H1 (cell line): ENCODE measurements at places on chromosomes 2 and 18.

DNA sequence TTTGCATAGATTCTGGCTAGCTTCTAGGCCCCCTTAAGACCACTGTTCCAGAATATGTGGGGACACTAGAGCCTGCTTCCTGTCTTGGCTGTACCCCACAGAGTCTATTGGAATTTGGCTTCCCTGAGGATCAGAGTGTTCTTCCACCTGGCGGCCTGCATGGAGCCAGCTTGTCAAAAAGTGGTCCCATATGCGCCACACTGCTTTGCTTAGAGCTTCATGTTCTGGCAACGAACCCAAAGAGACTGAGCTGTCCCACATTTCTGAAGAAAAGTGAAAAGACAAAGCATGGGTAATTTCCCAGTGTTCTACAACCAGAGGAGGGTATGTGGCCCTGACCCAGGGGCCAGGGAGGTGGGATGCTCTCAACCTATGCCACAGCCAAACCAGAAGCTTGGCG, 52.7 kb upstream of the FZD7 start:
- no peak overlapping the region for H3K4me3 ChIP-seq
- H3K36me3 ChIP-seq = peaks cover 33% of the 10 kb centered on the region
- DNase-seq = no peak
- no peak overlapping the region for H3K27ac ChIP-seq
- H3K27me3 ChIP-seq = no peaks in the 10 kb centered on the region
- H3K4me1 ChIP-seq = peaks cover 14% of the 10 kb centered on the region

DNA sequence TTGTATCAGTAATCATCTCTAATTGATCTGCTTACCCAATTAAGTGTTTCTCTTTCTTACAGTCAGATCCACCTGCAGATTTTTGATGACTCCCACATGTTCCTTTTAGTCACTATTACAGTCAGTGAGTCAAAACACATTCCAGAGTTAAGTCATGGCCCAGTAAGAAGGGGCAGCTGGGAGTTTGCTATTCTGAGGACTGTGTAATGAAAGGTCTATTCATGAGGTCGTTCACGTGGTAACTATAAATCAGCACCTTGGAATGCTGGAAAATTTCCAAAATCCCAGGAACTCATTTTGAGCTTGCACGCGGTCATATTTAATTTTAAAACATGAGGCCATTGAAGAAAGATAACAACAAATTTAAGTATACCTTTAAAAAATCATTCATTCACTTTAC, 252.5 kb downstream of the XIRP2 start:
- H3K27ac ChIP-seq = no peak overlapping the region
- DNase-seq = no peak
- H3K4me1 ChIP-seq = no peaks in the 10 kb centered on the region
- no peaks in the 10 kb centered on the region for H3K27me3 ChIP-seq

DNA sequence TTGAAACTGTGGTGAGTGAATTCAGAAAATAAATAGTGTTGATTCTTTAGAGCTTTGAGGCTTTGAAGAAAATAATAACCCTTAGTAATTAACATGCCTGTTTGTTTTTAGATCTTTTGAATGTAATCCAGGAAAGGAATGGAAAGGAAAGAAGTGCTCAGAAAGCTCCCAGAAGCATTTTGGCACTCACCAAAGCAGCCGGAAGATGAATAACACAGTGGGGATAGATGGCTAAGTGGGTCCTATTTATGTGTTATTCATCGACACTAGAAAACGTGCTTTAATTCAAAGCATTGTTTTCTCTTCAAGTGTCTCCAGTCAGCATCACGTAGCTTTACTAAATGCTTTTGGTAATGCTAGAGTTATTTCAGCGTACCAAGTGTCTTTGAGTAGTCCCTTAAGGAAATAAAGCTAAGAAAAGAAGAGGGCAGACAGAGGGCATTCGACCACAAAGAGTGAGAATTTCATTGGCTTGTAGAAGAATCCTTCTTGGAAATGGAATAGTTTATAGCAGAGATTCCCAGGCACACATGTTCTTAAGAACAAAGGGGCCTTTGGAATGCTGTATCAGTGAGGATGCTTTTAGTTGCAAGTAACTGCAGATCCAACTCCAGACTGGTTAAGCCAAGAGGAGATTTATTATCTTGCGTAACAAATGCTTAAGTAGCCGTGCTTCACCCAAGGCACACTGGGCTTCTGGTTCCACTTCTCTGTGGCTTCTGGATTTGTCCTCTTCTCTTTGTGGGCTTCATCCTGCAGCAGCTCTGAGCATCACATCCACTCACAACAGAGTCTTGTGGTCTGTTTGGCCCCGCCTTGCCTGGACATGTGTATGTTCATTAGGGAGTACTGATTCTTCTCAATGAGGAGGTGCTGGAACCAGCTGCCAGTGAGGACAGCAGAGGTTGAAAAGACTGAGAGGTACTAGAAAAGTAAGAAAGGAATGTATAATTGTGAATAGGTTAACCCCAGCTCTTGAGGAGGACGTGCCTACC, 63.6 kb upstream of the LTBP1 start:
- H3K36me3 ChIP-seq = no peaks in the 10 kb centered on the region
- H3K27me3 ChIP-seq = no peaks in the 10 kb centered on the region
- H3K27ac ChIP-seq = no peak overlapping the region
- no peaks in the 10 kb centered on the region for H3K4me1 ChIP-seq
- DNase-seq = no peak
- no peak overlapping the region for H3K4me3 ChIP-seq

- no peak for DNase-seq
- H3K36me3 ChIP-seq = no peaks in the 10 kb centered on the region
- H3K4me3 ChIP-seq = no peak overlapping the region
- H3K27me3 ChIP-seq = no peaks in the 10 kb centered on the region
Measured at GRCh38 chr2:10527585-10527984, 79.5 kb upstream of the ODC1 start.

DNA sequence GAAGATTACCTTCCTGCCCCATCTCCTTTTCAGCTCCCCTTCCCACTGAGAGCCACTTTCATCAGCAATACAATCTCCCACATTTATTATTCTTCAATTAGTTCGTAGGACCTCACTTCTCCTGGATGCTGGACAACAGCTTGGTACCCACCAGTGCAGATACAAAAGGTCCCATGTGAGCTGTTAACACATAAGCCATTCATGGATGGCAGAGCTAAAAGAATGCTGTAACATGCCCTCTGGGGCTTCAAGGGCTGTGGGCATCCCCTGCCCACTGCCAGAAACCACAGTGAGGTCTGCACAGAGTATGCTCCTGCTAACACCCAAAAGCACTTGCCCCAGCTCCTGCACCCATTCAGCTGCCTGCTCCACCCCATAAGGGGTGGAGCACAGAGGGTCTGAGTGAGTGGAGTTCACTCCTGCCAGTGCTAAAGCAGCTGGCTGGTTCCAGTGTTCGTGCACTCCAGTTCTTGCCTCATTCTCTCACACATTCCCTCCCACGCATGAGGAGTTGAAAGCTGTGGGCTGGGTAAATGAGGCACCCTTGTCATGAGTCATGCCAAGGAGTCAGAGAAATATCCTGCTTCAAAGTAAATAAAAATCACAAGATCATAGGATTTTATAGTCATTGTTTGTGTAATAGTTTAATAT, 305.9 kb upstream of the TMEFF2 start:
- no peak for DNase-seq
- no peaks in the 10 kb centered on the region for H3K36me3 ChIP-seq
- H3K27me3 ChIP-seq = no peaks in the 10 kb centered on the region
- H3K4me3 ChIP-seq = no peak overlapping the region
- H3K27ac ChIP-seq = no peak overlapping the region

DNA sequence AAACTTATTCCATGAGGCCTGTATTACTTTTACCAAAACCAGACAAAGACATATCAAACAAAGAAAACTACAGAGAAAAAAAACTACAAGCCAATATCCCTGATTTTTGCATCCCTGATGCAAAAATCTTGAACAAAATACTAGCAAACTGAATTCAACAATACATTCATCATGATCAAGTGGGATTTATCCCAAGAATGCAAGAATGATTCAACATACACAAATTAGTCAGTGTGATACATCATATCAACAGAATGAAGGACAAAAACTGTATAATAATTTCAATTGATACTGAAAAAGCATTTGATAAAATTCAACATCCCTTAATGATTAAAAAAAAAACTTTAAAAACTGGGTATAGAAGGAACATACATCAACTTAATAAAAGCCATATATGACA, 106.8 kb downstream of the SLC39A10 start:
- no peaks in the 10 kb centered on the region for H3K27me3 ChIP-seq
- H3K36me3 ChIP-seq = no peaks in the 10 kb centered on the region
- no peak overlapping the region for H3K4me3 ChIP-seq
- H3K27ac ChIP-seq = no peak overlapping the region

DNA sequence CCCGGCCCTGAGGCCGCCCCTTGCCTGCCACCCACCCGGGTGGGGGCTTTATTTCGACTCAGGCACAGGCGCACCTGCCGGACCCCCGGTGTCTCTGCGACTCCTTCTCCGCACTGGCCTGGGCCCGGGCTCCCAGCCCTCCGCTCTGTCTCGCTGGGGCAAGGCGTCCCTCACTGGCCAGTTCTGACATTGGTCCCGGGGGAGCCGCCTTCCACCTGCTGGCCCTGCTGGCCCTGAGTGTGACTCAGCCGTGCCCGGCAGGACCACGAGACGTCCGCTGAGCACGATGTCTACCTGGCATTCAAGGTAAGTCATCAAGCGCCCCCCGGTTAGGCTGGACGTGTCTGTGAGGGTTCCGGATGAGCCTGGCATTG, 131.5 kb upstream of the CTDP1 start:
- no peaks in the 10 kb centered on the region for H3K27me3 ChIP-seq
- H3K4me3 ChIP-seq = no peak overlapping the region
- H3K36me3 ChIP-seq = no peaks in the 10 kb centered on the region
- no peak for DNase-seq
- no peaks in the 10 kb centered on the region for H3K4me1 ChIP-seq

- H3K4me1 ChIP-seq = no peaks in the 10 kb centered on the region
- no peaks in the 10 kb centered on the region for H3K36me3 ChIP-seq
- DNase-seq = no peak
- H3K4me3 ChIP-seq = no peak overlapping the region
- no peaks in the 10 kb centered on the region for H3K27me3 ChIP-seq
Measured at GRCh38 chr2:80026040-80026729, 278.4 kb downstream of the LRRTM1 start.

GRCh38 chr2:73593680-73594079, 48.5 kb downstream of the NAT8 start:
- H3K27ac ChIP-seq = no peak overlapping the region
- no peaks in the 10 kb centered on the region for H3K27me3 ChIP-seq
- DNase-seq = no peak
- no peaks in the 10 kb centered on the region for H3K36me3 ChIP-seq
- H3K4me3 ChIP-seq = no peak overlapping the region

DNA sequence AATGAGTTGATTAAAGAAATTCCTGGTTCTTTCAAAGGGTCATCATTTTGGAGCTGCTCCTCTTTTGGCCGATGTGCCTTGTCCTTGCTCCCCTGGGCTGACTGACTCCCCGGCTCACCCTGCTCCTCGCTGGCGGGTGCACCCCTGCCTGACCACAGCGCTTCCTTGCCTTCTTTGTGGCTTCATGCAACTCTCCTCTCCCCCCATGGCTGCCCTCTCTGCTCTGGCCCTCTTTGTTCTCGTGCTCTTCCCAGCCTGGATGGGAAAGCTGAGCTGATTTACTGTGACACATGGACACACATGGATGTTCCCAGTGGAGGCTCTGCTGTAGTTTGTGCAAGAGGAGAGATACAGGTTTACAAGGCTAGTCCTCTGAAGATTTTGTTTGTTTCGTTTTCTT, 234.6 kb downstream of the HAUS1 start:
- no peak overlapping the region for H3K27ac ChIP-seq
- no peak for DNase-seq
- no peak overlapping the region for H3K4me3 ChIP-seq
- no peaks in the 10 kb centered on the region for H3K36me3 ChIP-seq
- H3K27me3 ChIP-seq = no peaks in the 10 kb centered on the region
- H3K4me1 ChIP-seq = peaks cover 17% of the 10 kb centered on the region

- no peak overlapping the region for H3K27ac ChIP-seq
- DNase-seq = peak; percentile 67
- peaks cover 20% of the 10 kb centered on the region for H3K4me1 ChIP-seq
- H3K27me3 ChIP-seq = peaks cover 10% of the 10 kb centered on the region
- H3K4me3 ChIP-seq = peak overlapping the region; percentile 38; the same call in 1 of the 2 replicates
- no peaks in the 10 kb centered on the region for H3K36me3 ChIP-seq
Measured at GRCh38 chr2:25339791-25340180, 1.9 kb downstream of the DNMT3A start.

- no peaks in the 10 kb centered on the region; the same call in 1 of the 2 replicates for H3K36me3 ChIP-seq
- no peak overlapping the region for H3K27ac ChIP-seq
- H3K4me3 ChIP-seq = no peak overlapping the region
- H3K4me1 ChIP-seq = no peaks in the 10 kb centered on the region; the same call in 1 of the 2 replicates
- DNase-seq = no peak
Measured at GRCh38 chr2:239113171-239113570, 265.3 kb downstream of the TWIST2 start.

DNA sequence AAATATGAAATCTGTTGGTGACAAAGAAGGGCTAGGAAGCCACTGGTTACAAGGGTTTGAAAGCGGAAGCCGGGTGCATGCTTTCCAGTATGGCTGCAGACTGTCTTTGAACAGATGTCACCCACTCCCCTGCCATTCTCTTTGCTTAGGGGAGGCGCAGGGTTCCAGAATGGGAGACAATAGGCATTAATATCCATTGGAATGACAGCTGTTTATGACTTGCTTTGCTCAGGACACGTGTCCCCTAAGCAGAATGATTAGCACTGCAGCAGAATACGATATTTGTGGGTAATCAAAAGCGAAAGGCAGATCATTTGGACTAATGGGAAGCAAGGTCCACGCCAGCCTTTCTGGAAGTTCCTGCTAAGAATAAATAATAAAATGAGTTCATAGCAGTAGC, 25.8 kb upstream of the NRP2 start:
- no peaks in the 10 kb centered on the region for H3K36me3 ChIP-seq
- no peaks in the 10 kb centered on the region; the same call in 1 of the 2 replicates for H3K4me1 ChIP-seq
- no peak for DNase-seq
- H3K27me3 ChIP-seq = no peaks in the 10 kb centered on the region; the same call in 1 of the 2 replicates
- H3K27ac ChIP-seq = no peak overlapping the region

DNA sequence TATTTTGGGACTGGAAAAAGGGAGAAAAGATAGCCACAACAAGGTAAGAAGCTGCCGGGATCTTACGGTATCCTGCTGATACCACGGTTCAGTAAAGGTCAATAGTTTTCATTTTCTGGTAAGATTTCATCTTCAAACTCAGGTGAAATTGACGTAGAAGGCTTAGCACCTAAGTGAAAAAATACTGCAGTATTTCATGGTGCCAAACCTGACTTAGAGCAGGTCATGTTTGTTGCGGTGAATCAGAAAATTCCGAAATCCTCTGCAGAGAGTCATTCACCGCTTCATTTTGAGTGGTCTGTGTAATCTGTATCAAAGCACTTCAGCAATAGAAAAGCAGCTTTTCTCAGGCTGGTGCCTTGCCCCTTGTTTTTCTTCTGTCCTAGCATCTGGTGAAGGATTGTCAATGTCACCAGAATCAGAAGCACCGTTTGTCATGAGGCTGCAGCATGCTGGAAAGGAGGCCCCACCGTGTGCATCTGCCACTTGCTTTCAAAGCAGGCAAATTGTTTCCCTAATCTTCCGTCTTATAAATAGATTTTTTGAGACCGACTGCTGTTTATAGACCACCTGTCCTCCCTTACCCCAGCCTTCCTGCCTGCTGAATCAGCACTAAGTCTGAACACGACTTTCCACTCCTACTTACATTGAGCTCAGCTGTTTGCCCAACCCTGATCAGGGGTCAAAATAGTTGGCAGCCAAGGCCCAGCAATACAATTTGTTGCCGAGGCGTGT, 156.3 kb downstream of the EML6 start:
- no peaks in the 10 kb centered on the region for H3K4me1 ChIP-seq
- no peak for DNase-seq
- no peak overlapping the region for H3K27ac ChIP-seq
- H3K36me3 ChIP-seq = no peaks in the 10 kb centered on the region
- no peaks in the 10 kb centered on the region for H3K27me3 ChIP-seq
- H3K4me3 ChIP-seq = no peak overlapping the region
